ENCODE measurements at places on chromosomes 12 and 14.
A peak's percentile ranks its signal among the peaks of the same experiment; 100 is the strongest.

DNA sequence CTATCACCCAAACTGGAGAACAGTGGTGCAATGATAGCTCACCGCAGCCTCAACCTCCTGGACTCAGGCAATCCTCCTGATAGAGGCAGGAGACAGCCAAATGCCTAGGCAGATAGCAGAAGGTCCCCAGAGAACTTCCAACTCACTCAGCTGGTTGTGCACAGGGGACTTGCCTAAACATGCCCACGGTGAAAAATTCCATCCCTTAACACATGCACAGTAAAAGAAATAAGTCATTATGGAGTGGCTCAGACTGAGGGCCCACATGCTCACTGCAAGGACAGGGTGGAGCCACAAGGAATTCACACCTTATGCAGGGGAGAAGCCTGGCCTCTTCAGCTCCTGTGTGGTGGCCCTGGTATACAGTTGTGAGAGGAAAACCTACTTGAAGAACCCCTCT lies 525.8 kb upstream of the ATP2B1 start:
- no peak for DNase-seq

- DNase-seq = no peak
Measured at GRCh38 chr14:39265806-39266524, 32.2 kb downstream of the MIA2 start.

- no peak for DNase-seq
Measured at GRCh38 chr14:60275932-60276331, 26.9 kb downstream of the PPM1A start.

DNA sequence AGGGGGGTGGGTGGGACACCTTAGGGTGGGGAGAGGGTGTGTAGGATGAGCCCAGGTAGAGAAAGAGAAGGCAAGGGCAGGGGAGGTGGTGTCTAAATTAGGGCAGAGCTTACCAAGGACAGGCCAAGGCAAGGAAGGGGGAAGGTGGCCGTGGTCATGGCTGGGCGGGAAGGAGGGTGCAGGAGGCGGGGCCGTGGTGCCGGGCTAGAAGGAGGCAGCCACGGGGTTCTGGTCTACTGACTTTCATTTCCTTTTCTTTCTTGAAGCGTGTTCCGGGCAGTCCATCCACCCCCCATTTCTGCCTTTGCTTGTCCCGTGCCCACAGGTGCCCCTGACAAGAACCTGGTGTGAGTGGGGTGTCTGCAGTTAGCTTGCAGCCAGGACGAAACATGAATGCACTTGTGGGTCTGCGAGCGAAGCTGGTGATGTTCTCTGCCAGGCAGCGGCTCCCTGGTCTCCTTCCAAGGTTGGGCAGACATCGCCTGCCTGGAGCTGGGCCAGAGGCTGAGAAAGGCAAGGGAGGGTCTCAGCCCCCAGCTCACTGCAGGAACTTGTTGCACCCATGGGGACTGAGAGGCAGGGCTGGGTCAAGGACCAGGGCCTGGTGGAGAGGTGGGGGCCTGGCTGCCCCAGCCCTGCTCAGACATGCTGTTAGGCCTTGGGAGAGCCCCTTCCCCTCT lies 58.2 kb downstream of the KIF26A start:
- DNase-seq = no peak

GRCh38 chr14:103943673-103944072 lies 1.3 kb upstream of the RD3L start:
- no peak for DNase-seq

- DNase-seq = no peak
Measured at GRCh38 chr14:63857466-63858030, 4.7 kb downstream of the SYNE2 start.

- DNase-seq = no peak
Measured at GRCh38 chr12:127463237-127463636, 803.7 kb upstream of the TMEM132C start.

- no peak for DNase-seq
Measured at GRCh38 chr12:104600790-104601739, 144.3 kb downstream of the CHST11 start.

DNA sequence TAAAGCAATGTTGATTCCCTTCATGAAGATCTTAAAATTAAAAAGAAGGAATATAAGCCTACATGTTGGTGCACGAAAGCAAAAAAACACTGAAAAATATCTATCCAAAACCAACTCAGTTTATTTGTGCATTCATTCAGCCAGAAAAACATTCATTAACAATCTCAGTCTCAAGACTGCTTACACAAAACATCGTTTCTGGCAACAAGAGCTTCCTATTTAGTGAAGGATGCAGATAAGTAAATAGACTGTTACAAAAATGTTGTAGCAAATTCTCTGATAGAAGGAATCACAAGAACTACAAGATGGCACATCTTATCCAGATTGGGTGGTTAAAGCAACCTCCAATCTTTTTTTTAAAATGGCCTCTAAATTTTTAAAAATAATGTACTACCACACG lies 69.7 kb upstream of the DCN start:
- DNase-seq = no peak

DNA sequence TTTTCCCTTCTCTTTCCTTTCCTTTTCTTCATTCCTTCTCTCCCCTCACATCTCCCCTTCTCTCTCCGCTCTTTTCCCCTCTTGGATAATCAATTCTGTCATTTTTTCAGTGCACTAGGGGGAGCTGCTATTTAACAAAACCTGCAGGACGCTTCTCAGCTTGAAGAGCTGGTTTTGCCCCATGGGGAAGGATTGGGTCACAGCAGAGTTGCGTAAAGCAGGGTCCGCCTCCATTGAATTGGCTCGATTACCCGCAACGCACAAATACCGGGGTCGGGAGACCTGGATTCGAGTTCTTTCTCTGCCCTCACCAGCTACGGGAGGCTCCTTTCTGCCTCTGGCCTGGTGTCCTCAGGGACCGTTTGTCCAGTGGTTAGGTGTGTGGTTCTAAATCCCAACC lies 42.1 kb upstream of the CHGA start:
- DNase-seq = no peak

DNA sequence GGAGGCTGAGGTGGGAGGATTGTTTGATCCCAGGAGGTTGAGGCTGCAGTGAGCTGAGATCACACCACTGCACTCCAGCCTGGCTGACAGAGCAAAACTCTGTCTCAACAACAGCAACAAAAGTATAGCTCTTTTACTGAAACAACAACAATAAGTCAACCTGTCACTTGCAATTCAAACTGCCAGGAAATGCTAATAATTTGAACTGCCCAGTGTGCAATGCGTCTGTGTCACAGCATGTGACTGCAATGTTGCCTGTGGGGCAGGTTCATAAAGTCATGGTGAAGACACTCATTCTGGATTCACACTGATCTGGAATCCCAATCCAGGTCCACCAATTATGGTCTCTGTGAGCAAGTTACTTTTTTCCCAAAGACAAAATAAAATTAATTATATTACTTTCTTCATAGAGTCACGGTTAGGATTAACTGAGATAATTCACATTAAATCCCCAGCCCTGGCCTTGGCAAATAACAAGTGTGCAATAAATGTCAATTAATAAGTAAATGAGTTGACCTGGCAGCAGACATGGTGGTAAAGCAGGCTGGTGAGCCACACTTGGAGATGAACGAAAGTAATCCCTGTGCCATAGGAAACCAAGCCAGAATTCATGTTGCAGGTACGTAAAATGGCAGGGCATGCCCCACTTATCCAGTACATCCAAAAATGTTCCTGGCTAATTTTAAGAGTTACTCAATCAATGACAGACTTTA lies 89.1 kb upstream of the CPSF6 start:
- DNase-seq = no peak

- DNase-seq = no peak
Measured at GRCh38 chr12:91609283-91609682, 426.7 kb upstream of the DCN start.

DNA sequence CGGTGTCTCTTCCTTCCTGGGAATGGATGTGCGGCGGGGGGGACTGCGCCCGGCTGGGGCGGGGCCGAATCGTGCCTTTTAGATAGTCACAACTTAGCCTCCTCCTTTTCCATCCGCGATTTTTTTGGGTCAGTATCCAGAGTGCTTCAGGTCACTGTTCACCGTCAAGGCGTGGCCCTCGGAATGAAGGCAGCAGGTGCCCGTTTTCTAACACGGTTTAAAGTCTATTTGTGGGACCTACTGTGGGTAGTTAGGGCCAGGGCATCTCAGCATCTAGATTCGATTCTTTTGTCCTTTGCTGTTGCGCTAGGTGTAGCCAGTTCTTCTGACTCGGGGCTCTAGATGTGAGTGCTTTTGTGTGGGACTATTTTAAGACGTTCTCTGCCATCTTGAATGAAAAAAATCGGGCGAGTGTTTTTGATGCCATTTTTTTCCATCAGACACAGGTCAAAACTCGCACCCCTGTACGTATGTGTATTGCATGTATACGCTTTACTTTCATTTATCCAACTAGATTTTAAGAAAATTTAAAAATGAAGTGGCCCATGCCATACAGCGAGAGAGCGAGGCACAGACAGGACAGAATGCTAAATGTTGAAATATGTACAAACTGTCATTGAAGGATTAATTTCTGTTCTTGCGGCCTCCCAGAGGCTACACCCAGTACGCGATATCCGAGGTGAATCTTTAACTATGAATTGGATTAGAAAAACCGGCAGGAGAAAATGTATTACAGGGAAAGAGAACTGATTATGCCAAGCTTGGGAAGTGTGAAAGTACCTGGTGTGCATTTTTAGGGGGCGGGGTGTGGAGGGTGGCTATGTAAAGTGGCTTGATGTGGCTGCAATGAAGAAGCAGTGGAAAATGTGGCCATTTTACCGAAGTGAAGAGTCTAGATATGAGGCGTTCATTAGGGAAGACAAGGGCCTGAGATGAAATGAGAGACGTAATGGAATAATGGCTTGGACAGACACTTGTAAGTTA lies 835 bp downstream of the VEZT start:
- DNase-seq = peak; percentile 48

DNA sequence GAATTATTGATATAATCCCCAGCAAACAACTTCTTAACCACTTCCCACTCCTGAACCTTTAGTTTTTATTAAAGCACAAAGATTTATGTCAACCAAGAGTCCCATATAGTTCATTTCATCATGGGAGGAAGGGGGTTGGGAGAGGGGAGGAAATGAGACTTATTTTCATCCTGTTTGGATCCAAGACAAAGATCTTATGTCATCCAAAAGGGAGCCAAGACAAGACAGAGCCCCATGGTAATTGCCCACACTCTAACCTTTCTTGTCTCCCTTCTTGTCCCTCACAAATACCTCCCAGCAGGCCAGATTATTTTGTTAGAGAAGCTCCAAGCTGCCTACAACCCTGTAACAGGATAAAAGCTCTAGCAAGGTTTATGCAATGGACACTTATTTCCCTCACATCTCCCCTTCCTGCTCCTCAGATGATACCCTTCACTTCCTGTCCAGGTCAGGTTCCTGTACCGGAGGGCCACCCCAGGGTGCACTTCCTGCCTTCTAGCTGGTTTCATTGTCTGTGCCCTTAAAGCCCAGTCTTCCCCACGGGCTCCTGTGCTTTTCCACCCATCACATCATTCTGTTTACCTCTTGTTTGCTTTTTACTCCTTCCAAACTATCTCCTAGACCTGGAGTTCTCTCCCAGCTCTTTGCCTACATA lies 123.7 kb upstream of the MDM1 start:
- DNase-seq = no peak

GRCh38 chr14:51310505-51310944 lies 70.5 kb downstream of the TMX1 start:
- DNase-seq = no peak

DNA sequence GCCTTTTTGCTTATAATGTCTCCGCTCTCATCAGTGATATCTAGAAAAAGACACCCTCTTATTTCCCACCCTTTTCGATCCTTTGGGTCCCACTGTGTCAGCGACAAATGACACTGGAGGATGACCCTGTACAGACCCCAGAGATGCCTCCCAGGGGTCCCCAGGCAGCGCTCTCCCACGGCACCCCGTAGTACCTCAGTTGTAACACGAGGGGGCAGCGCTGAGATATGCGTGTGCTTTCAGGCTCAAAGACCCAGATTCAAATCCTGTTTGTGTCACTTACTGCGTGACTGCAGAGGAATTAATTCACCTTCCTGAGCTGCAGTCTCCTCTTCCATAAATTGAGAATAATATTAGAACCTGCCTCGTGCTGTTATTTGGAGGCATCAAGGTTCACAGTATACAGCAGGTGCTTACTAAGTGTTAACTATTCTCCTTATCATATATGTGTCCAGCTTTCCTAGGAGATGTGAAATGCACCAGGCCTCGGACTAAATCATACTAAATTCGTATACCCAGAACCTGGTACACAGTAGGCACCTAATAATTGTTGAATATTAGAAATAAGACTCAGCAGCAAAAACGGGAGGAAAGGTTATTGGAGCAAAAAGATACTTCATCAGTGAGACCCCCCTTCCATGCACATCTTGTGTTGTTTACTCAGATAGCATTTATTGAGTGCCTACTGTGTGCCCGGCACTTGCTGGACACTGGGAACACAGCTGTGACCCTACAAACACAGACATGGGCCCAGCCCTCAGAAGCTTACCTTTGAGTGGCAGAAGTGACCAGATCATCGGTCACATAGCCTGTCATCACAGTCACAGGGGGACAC lies 99.9 kb downstream of the PHETA1 start:
- peak; percentile 67 for DNase-seq

- DNase-seq = no peak
Measured at GRCh38 chr12:131378861-131379665, 331.8 kb upstream of the SFSWAP start.

- no peak for DNase-seq
Measured at GRCh38 chr12:116153113-116153512, 124.4 kb downstream of the MED13L start.

- DNase-seq = no peak
Measured at GRCh38 chr14:28983279-28983678, 216.7 kb downstream of the FOXG1 start.

GRCh38 chr14:50410071-50410470 lies 13.4 kb upstream of the CDKL1 start:
- no peak for DNase-seq

- DNase-seq = no peak
Measured at GRCh38 chr12:12483438-12483837, 79.2 kb downstream of the DUSP16 start.

DNA sequence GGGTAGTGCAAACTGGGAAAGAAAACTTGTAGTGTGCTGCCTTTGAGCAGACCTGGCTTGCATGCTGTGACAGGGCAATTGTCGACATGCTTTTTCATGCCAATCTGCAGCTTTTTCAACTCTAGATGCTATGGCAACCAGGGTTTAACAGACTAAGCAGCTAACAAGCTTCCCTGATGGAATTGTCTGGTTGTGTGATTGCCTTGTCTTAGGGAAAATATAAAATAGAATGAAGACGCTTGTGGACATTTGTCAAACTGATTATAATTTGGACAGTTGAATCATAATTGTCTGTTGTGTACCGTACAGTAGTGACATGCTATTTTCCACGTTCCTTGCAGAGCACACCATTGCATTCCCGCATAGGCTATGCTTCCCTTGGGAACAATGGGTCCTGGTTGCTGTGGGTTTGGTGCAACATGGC lies 113.0 kb downstream of the FOXG1 start:
- DNase-seq = peak; percentile 13

GRCh38 chr14:47917344-47917954 lies 242.0 kb upstream of the MDGA2 start:
- peak; percentile 10 for DNase-seq

DNA sequence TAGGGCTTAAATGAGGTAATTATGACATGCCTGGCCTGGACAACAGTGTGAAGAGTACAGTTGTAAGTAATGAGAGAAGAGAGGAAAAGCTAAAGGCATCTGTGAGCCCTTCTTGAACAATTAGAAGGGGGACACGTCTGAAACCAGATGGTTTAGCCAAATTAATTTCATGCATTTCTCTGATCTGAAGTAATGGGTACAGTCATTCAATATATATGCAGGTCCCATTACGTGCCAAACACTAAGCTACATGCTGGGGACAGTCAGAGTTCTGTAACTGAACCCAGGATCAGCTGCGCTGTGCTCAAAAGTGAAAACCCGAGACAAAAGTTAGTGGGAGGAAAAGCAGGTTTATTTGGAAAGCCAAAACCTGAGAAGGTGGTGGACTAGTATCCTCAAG lies 207.2 kb upstream of the TMTC1 start:
- no peak for DNase-seq
